Activated naive CD8-positive, alpha-beta T cell treated with anti-CD3 and anti-CD28 coated beads, Interleukin-2, amount 50 U/mL, for 16 hours (primary cell): ENCODE measurements at places on chromosomes 12 and 14.

DNA sequence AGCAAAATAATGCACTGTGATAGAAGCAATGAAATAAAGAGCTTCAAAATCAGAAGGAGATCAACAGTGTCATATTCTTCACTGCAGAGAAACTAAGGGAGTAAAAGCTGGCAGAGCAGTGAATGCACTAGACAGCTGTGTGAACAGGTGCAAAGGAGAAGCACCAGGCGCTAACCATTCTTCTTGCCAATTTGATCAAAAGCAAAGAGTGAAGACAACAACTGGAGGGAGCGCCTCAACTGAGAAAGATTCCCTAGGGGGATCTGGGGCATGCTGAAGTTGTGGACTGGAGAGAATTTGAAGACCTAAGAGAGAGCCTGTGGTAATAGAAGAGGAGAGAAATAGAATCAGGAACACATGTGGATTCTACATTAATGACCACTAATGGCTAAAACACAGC lies 50.4 kb upstream of the OVCH1 start:
- DNase-seq: no peak

DNA sequence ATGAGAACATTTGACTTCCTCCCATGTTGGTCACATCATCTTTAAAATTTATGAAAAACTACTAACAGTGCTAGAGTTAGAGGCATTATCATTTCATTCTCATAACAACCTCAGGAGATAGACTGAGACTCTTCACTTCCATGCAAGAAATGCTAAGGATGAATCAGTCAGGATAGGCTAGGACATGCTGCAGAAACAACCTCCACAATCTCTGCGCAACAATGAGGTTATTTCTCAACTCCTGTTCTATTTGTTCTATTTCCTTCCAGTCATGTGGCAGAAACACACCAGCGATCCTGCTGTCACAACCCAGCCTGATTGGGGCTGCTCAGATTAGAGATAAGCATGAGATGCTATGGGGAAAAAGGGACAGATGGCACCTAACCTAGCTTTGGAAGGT lies 49.0 kb upstream of the TMEM263 start:
- DNase-seq: no peak

- no peak for DNase-seq
Measured at GRCh38 chr14:92638904-92639303, 109.5 kb downstream of the LGMN start.

DNA sequence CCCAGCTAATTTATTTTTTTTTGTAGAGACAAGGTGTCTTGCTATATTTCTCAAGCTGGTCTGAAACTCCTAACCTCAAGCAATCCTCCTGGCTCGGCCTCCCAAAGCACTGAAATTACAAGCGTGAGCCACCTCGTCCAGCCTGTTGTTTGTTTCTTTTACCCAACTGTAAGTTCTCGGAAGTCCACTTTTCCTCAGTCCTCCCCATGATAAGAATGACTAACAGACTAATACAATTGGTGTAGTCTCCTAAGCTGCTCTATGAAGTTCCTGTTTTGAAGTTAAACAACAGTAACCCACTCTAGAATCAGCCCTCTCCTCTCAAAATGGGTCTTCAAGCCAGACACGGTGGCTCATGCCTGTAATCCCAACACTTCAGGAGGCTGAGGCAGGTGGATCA lies 36.5 kb downstream of the HIGD1C start:
- no peak for DNase-seq

- no peak for DNase-seq
Measured at GRCh38 chr12:44158746-44159145, 322.9 kb downstream of the TMEM117 start.

- no peak for DNase-seq
Measured at GRCh38 chr14:31205681-31206535, 1.7 kb downstream of the HECTD1 start.

GRCh38 chr12:58540480-58541299 lies 379.6 kb downstream of the LRIG3 start:
- DNase-seq: no peak

- DNase-seq: no peak
Measured at GRCh38 chr14:68664225-68664681, 128.6 kb downstream of the ZFP36L1 start.

DNA sequence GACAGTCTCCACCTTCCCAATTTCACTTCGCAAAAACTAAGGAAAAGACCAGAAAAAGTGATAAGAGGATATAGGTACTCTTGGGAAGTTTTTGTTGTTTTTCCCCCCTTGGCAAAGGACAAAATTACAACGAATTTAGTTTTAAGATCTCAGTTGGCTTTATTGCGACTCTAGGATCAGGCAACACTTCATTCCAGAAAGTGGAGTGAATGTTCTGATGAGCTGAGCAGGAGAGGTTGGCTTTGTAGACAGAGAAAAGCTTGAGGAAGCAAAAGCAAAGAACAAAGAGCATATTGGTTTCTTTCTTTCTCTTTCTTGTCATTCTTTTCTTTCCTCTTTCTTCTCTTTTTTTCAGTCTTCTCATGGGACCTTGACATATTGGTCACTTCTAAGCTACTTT lies 640 bp upstream of the ZFYVE1 start:
- DNase-seq: no peak

GRCh38 chr12:80814453-80814852 lies 97.7 kb downstream of the MYF5 start:
- DNase-seq: no peak

- DNase-seq: no peak
Measured at GRCh38 chr14:68402525-68403101, 390.3 kb downstream of the ZFP36L1 start.

DNA sequence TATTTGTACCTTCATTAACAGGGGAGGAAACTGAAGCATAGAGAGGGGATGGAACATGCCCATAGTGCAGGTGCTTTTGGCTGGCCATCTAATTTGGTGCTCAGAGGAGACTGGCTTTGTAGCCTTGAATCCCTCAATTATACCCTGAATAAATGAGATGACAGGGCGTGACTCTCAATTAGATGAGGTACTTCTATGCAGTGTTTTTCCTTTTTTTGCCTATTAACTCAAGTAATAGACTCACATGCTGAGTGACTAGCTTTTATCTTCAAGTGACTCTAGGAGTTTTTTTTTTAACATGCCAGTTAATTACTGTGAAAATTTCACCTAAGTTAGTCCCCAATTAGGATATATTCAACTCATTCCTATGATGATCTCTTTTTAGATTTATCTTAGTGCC lies 243.7 kb downstream of the DACT1 start:
- DNase-seq: no peak

DNA sequence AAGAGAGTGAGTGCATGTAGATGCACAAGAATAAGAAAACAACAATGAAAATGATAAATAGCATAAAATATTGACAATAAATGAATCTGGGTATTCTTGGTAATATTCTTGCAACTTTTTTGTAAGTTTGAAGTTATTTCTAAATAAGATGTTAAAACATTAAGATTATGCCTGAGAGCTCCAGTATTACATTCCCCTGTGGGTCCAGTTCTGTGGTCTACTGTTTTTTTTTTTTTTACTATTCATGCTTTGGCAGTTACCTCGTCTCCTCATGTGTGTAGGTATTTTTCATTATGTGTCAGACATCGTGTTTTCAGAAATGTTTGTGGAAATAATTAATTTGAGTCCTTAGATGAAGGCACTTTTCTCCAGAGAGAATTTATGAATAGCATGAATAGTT lies 386.2 kb downstream of the AACS start:
- no peak for DNase-seq

DNA sequence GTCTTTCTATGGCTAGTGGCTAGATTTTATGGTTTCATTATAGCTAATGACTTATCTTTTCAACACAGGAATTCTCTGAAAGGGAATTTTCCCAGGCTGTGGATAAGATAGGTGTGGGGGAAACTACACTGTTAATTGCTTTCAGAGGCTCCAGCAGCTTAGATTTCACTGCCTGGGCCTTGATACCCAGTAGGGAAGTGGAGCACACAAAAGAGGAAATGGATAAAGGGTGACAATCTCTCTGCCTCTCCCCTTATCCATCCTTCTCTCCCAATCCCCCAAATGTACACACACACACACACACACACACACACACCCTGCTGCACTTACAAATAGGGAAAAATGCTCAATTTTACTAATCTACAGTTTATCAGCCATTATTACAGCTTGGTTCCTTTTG lies 19.1 kb downstream of the SIX4 start:
- DNase-seq: no peak

DNA sequence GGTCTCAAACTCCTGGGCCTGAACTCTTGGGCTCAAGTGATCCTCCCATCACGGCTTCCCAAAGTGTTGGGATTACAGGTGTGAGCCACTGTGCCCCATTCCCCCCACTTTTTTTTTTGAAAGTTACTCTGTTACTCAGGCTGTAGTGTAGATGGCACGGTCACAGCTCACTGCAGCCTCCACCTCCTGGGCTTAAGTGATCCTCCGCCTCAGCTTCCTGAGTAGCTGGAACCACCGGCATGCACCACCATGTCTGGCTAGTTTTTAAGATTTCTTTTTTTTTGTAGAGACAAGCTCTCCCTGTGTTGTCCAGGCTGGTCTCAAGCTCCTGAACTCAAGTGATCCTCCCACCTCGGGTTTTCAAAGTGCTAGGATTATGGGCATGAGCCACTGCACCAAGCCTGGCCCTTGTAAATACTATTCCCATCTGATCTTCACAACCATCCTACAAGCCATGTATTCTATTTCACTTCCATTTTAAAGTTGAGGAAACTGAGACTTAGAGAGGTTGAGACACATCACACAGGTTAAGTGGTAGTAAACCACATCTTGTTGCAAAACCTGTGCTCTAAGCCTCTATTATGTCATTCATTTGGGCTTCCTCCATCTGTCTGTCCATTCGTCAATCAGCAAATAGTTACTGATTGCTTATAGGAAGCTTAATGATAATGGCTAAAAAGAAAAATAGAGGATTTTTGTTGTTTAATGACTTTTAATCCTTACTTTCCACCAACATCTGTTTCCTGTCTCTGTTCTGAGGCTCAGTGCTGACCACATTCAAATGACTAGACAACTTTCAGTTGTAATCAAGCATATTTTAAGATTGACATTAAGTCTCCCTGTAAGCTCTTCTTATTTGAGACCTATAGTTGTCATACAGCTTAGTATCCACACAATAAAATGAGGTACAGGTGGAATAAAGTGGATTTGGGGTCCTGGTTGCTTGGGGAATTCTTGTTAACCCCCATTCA lies 9.2 kb downstream of the ASCL4 start:
- DNase-seq: no peak

GRCh38 chr12:75783093-75783877 lies 248.3 kb downstream of the PHLDA1 start:
- DNase-seq: no peak

GRCh38 chr12:8036346-8036745 lies 3.8 kb downstream of the FOXJ2 start:
- DNase-seq: no peak

- DNase-seq: no peak
Measured at GRCh38 chr14:95098984-95099599, 58.2 kb downstream of the DICER1 start.

- DNase-seq: no peak
Measured at GRCh38 chr12:30420561-30420960, 275.1 kb downstream of the IPO8 start.

GRCh38 chr12:92065018-92065499 lies 80.6 kb downstream of the BTG1 start:
- DNase-seq: no peak

GRCh38 chr14:91493169-91493568 lies 16.9 kb downstream of the PPP4R3A start:
- DNase-seq: no peak

GRCh38 chr12:112130441-112130998 lies 5.2 kb downstream of the TRAFD1 start:
- no peak for DNase-seq

DNA sequence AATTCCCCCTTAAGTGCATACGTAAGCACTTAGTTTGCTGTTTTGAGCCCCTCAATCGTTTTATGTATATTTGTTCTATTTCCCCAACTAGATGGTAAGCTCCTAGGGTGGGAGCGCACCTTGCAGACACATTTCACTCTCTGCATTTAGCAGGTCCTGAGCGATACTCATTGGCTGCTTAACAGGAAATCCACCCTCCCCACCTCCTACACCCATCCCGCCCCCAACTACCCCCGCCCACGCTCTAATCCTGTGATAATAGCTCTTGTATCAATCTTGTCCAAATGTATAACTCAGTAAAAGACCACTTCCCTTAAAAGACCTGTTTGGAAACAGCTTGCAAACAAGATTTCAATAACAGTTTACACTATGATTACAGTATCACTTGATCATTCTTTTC lies 8.1 kb downstream of the LPAR5 start:
- no peak for DNase-seq

- DNase-seq: no peak
Measured at GRCh38 chr12:126038434-126038833, 973.2 kb downstream of the AACS start.

GRCh38 chr12:42235426-42235825 lies 2.6 kb downstream of the YAF2 start:
- no peak for DNase-seq

- DNase-seq: no peak
Measured at GRCh38 chr12:11748903-11749302, 99.4 kb downstream of the ETV6 start.

GRCh38 chr12:57063991-57064685 lies 14.2 kb upstream of the MYO1A start:
- peak; percentile 15 for DNase-seq

DNA sequence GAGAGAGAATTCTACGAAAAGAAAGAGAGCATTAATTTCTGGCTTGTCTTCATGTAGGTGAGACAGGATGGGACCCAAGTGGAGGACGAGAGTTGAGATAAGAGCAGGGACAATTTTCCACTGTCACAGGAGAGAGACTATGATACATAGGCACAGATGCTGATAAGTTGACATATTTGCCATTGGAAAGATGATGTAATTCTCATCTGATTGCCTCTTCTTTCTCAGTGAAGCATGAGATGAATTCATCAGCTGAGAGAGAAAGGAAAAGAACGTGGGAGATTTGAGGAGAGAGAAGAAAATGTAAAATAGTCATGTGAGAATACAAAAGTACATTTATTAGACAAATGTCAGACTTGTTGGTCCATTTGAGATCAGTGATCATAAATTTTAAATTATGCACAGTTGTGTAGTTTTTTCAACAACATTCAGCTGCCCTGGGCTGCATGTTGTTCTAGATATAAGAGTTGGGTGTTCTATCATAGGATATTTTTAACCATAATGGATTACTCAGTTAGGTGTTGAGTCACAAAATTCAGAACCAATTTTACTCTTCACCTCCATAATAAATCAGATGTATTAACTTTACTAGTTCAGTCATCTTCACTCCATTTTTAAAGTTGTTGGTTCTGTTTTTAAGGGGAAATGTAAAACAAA lies 222.9 kb downstream of the DPY19L2 start:
- DNase-seq: no peak

- DNase-seq: no peak
Measured at GRCh38 chr12:23834076-23834475, 115.4 kb downstream of the SOX5 start.

- no peak for DNase-seq
Measured at GRCh38 chr14:102784892-102785594, 7.8 kb downstream of the TRAF3 start.

GRCh38 chr12:5148880-5149279 lies 105.2 kb downstream of the KCNA5 start:
- DNase-seq: no peak

GRCh38 chr14:94079891-94080620 lies 946 bp downstream of the DDX24 start:
- DNase-seq: no peak

- no peak for DNase-seq
Measured at GRCh38 chr12:131014343-131014742, 60.6 kb downstream of the ADGRD1 start.
